ENCODE measurements at places on chromosomes 11 and 22.
A peak's percentile ranks its signal among the peaks of the same experiment; 100 is the strongest.

- DNase-seq = no peak
Observed at GRCh38 chr11:45741032-45741431, 63.9 kb upstream of the SLC35C1 start.

DNA sequence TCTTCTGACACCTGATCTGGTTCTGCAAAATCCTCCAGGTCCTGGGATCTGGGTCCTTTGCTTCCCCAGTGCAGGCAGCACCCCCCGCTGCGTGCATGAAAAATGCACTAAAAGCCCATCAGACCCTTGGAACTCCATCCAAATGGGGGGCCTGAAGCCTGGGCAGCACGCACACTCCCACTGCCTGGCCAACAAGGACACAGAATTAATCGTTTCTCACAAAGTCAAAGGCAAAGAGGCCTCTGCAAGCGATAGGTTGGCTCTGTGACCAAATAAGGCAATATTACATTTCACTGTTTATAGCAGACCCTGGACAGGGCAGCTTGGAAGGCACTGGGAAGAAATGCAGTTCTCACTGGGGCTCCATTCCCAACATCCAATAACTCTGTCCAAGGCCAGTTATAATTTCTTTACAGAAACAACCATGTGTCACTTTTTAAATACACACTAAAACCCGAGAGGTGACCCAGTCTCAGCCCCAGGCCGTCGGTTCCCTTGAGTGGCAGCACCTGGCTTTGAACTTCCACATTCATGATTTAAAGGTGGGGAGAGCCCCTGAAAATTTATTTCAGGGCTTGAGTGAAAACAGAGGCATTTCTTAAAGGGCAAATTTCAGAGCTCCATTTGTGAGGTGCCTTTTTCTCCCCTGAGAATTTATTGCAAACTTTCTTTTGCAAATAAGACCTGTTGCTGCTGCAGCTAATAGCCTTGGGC lies 114.4 kb upstream of the ANO1 start:
- DNase-seq = no peak

GRCh38 chr22:41951898-41952474 lies at the start of gene SMIM45:
TSS of gene SMIM45 (plus strand) at chr22:41952150.
- DNase-seq = peak; percentile 72

DNA sequence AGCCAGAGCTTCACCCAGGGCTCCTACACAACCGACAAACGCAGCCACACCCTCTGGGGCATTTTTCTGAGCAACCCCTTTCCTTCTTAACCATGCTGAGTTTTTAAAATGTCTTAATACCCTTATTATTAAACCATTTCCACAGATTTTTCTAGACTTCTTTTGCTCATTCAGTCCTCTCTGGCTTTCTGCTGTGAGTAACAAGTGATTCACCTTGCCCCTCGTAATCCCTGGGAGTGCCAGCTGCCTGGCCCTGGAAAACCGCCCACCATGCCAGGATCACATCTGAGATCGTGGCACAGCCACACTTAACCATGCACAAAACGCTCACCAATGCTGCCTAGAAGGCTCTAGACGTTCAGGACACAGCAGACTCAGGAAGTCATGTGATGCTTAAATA lies 25.4 kb downstream of the YPEL1 start:
- no peak for DNase-seq

DNA sequence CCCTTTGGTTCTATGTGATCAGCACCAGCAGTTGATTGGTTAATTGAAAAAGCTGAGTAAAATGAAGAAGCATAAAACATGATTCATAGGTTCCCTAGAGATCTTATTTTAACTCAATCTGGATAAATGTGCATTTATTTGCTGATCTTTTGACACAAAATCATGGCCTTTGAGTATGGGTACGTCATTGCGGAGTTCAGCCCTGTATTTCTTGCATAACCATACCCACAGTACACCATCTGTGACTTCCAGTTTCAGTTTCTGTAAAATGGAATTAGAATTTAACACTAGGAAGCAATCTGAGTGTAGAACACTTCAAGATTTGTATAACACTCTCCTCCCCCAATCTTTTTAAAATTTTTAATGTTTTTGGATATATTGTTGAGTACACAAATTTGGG lies 358.2 kb downstream of the DDX10 start:
- DNase-seq = no peak

GRCh38 chr22:24087071-24087795 lies 76.1 kb downstream of the CABIN1 start:
- no peak for DNase-seq

DNA sequence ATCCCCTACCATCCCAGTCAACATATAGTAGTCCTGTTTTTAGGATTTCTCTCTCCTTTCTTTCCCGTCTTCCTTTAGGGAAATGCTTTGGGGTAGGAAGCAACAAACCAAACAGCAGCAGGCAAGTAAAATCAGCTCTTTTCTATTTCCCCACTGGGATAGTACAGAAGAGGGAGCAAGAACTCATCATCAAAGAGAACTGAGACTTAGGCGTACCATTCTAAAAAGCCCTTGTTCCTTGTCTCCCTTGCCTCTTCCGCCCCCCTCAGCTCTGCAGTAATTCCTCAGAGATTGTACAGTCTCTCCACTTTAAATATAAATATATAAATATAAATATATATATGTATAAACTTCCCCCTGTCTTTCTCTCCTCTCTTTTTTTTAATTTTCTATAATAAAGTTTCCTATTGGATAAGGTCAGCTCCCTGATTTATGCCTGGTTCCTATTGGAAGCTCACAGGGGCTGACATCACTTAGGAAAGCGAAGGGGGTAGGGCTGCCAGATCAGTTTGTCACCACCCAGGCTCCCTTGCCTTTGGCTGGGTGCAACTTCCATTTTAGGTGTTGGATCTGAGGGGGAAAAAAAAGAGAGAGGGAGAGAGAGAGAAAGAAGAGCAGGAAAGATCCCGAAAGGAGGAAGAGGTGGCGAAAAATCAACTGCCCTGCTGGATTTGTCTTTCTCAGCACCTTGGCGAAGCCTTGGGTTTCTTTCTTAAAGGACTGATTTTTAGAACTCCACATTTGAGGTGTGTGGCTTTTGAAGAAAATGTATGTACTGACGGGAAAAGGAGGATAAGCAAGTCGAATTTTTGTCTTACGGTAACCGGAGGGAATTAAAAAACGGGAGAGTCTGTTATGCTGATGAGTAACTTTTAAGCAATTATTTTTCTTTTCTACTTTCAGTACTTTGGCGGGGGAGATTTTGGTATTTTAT lies at the start of gene CTNND1:
CTNND1 (plus strand) TSS at position 502 of the 934 bp plus-strand sequence. CDS start 29,677 bp downstream, outside the sequence.
- DNase-seq = peak; percentile 72

GRCh38 chr22:19038164-19038546 lies 84.1 kb downstream of the DGCR2 start:
- DNase-seq = no peak

GRCh38 chr22:20319041-20319744 lies 667 bp downstream of the DGCR6L start:
- DNase-seq = no peak

DNA sequence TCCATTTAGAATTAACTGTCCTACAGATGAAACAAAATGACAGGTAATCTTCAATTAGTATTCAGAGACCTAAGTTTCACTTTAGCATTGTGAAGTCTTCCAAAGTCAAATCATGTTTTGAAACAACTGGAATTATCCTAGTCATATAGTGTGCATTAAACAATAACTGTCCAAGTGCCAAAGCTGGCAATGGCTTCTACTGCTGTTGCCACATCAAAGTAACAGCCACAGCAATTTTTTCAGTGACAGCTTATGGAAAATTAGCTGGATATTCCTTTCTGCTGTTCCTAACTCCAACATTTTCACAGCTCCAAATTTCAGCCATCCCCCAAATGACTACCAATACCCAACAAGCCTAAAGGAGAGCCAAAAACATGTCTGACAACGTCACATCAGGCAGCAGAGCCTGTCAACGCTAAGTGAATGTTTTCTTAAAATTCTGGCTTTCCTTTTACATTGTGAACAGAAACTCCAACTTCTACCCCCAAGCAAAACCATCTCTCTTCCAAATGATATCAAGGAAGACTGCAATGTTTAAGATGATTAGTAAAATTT lies 45.3 kb upstream of the CCDC34 start:
- no peak for DNase-seq

GRCh38 chr11:79428406-79428805 lies 12.4 kb downstream of the TENM4 start:
- DNase-seq = no peak

- DNase-seq = no peak
Observed at GRCh38 chr11:36354221-36355003, 58.3 kb downstream of the PRR5L start.

DNA sequence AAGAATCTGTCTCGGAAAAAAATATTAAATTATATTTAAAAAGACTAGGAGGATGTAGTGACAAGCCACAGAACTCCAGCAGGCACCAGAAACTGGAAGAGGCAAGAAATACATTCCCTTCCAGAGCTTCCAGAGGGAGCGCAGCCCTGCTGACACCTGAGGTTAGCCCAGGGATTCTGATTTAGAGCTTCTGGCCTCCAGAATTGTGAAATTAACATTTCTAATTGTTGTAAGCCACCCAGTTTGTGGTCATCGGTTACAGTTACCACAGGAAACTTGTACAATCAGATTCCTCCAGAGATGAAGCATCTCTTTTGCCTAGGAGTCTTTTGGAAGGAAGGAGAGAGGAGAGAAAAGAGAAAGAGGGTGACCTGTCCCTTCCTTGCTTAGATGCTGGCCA lies 6.4 kb upstream of the UBASH3B start:
- no peak for DNase-seq

GRCh38 chr11:126268361-126268707 lies 361 bp downstream of the SRPRA start:
- DNase-seq = no peak

DNA sequence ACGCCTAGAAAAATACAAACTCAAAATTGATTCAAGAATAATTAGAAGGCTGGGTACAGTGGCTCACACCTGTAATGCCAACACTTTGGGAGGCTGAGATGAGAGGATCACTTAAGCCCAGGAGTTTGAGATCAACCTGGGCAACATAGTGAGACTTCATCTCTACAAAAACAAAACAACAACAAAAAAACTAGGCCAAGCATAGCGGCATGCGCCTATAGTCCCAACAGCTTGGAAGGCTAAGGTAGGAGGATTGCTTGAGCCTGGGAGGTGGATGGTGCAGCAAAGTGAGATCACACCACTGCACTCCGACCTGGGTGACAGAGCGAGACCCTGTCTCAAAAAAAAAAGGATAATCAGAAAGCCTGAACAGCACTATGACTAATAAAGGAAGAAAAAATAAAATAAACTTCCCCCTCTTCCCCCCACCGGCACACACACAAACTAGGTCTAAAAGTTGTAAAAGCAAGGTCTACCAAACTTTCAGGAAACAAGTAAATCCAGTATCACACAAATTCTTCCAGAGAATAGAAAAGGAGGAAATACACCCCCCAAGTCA lies 35.8 kb downstream of the RRAS2 start:
- no peak for DNase-seq

DNA sequence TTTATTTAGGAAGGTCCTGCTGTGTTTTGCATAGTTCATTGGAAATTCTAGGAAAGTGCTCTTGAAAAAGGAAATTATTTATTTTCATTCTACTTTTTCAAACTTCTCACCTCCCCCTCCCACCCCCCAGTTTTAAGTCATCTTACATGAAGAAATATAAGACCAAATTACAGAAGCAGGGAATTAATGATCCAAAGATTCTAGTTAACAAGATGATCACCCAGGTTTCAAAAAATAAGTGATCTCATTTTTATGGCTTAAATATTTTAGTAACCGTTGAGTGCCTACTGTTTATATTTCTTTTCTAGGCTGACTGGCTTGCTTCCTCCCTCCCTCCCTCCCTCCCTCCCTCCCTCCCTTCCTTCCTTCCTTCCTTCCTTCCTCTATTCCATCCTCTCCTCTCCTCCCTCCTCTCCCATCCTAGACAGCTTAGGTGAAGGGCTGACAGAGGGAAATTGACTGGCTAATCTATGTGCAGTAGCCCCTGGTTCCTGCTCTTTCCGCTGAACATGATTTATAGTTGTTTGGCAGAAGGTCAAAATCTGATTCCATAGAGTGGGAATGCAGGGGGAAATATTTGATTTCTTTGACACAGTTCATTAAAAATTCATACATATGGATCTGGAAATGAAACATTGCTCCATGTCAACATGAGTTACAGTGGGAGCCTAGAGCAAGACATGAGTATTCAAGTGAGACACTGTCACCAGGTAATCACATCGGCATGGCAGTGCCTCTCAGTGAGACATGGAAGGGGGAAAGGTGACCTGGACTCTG lies 123.4 kb downstream of the COMMD9 start:
- no peak for DNase-seq

GRCh38 chr22:45413368-45414211 lies at the start of the genes RIBC2 and SMC1B:
TSS of gene RIBC2 (plus strand) at chr22:45413693. CDS start at chr22:45413887, 194 bp downstream.
TSS of gene SMC1B (minus strand) at chr22:45413599. CDS start at chr22:45413567, 32 bp downstream.
- DNase-seq = no peak

DNA sequence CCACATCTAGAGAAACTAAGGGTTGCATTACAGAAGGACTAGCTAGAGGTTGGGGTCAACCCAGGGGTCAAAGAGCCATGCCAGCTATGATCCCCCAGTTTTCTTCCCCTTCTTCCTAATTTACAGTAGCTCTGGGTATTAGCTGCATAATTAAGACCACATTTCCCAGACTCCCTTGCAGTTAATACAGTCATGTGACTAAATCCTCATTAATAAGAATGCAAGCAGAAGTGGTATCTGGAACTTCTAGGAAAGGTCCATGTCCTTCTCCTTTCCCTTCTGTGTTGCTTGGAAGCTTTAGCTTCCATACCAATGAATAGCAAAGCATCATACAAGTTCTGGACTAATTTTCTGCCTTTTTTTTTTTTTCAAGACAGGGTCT lies 19.1 kb upstream of the LMO2 start:
- DNase-seq = no peak

DNA sequence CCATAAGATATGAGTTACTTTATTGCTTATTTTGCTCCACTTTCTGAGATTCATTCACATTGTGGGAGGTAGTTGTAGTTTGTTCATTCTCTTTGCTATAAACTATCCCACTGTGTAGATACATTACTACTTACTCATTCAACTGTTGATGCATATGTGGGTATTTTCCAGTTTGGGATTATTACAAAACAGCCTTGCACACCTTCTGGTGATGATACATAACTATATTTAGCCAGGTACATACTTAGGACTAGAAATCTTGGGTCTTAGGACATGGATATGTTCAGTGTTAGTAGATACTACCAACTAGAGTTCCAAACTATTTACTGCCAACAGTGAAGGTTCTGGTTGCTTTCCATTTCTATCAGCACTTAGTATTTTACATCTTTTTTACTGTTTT lies 37.8 kb downstream of the BTG4 start:
- no peak for DNase-seq

- peak; percentile 2 for DNase-seq
Observed at GRCh38 chr22:36741204-36741793, 34.6 kb downstream of the IFT27 start.

GRCh38 chr11:7480113-7480512 lies 5.2 kb upstream of the OLFML1 start:
- no peak for DNase-seq

- no peak for DNase-seq
Observed at GRCh38 chr11:132782102-132782501, 750.2 kb downstream of the OPCML start.

Measured in NCI-H524 treated with DMSO at 0.1 percent for 48 hours (cell line).